ENCODE measurements at places on chromosomes 16 and 17. TPM values are rescaled to one million over a fixed set of nuclear protein-coding genes. Genes with fewer than 3 reads are reported as not detected.

- H3K27me3 ChIP-seq: no peaks in the 10 kb centered on the region
- H3K4me3 ChIP-seq: no peak overlapping the region
- no peak for DNase-seq
These were observed 211.9 kb downstream of the KATNIP start for GRCh38 chr16:27761816-27762215.

GRCh38 chr16:31429314-31429713 is 1.2 kb upstream of the COX6A2 start:
- H3K4me1 ChIP-seq: no peaks in the 10 kb centered on the region
- no peak overlapping the region for H3K27ac ChIP-seq
- no peak overlapping the region for H3K4me3 ChIP-seq
- H3K36me3 ChIP-seq: no peaks in the 10 kb centered on the region

GRCh38 chr17:39194089-39194984 is 3.1 kb downstream of the CACNB1 start:
- peak; percentile 90 for DNase-seq
- peaks cover 10% of the 10 kb centered on the region for H3K36me3 ChIP-seq
- peaks cover 19% of the 10 kb centered on the region for H3K4me1 ChIP-seq
- no peak overlapping the region for H3K27ac ChIP-seq
- no peak overlapping the region for H3K4me3 ChIP-seq

DNA sequence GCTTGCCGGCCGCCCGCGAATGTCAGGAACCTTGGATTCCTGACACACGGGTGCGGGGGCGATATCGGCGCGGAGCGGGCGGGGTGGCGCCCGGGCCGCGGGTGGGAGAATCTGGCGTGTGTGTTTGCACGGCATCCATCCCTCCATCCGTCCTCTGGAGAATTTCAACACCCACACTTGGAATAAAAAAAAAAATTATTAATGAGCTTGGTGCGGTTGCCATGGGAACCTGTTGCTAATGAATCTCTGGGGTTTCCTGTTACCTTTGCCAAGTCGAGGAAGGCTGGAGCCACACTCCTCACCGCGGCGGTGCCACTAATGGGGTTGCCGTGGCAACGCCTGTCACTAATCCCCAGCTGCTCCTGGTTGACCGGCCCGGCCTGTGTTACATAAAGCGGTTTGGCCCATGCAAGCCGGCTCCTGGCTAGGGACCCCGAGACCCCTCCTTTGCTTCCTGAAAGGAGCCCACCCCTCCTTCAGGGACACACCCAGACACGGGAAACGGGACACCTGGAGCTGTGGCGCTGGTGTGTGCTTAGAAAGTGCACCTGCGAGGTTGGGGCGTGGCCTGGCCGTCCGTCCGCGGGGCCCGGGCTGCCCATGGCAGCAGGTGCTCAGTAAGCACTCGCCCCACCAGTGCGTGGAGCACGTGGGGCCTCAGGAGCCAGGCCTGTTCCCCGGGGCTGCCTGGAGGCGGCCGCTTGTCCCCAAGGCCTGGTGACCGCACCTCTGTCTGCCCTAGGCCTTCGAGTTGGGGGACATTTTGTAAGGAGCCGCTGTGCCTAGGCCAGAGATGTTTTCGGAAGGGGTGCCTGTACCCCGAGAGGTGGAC is 14.6 kb downstream of the CACNA1H start:
- no peaks in the 10 kb centered on the region for H3K36me3 ChIP-seq
- H3K27ac ChIP-seq: no peak overlapping the region
- peaks cover 97% of the 10 kb centered on the region for H3K27me3 ChIP-seq
- DNase-seq: no peak

DNA sequence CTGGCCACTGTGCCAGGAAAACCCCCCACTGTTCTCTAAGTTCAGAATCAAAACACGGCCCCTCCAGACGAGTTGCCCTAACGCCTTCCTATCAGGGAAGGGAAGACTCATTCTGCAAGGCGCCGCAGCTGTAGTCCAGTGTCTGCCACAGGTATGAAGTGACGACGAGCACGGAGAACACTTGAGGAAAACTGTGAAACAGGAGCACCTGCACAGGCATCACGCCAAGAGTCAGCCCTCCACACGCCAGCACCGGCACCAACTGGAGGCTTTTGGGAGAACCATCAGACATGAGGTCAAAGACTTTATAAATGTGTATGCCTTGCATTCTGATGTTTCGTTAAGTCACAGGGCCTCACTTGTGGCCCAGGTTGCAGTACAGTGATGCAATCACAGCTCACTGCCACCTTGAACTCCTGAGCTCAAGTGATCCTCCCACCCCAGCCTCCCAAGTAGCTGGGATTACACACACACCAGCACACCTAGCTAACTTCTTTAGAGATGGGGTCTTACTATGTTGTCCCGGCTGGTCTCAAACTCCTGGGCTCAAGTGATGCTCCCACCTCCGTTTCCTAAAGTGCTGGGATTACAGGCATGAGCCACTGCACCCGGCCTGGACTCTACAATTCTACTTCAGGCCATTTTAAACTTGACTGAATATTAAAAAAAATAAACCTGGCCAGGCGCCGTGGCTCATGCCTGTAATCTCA is 22.9 kb downstream of the KLHDC4 start:
- H3K36me3 ChIP-seq: peaks cover 9% of the 10 kb centered on the region
- no peak overlapping the region for H3K4me3 ChIP-seq
- no peak for DNase-seq
- no peaks in the 10 kb centered on the region for H3K4me1 ChIP-seq
- H3K27ac ChIP-seq: no peak overlapping the region

DNA sequence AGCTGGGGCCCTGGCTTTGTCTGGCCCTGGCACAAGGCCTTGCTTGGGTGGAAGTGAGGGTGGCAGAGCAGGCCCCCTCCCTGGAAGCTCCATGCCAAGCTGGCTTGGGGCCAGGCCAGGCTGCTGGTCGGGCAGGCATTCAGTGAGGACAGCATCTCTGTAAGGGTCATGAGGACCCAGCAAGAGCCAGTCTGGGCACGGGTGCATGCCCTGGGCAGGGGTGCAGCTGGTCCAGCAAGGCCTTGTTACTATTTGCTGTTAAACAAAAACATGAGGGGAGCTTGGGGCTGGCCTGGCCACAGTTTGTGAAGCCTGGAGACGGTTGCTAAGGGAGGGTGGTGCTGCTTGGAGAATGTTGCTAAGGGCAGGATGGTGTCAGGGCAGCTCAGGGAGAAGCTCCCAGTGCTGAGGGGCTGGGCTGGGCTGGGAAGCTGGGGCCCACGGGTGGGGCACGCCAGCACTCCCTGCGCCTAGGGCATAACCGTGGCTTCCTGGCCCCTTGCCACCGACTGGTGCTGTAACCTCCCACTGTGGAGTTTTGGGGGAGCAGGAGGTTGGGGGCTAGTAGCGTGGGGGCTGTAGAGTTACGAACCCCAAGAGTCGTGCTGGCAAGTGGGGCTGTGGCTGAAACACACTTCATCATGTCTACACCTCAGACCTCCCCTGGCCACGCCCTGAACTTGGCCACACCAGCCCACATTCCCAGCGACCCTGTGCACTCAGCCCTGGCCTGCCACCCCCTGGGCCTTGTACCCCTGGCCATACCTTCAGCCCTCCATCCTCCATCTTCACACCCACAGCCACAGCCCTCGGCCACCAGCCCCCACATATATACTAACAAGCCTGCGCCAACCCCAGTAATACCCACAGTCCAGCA is 1.6 kb downstream of the TPPP3 start:
- no peaks in the 10 kb centered on the region for H3K27me3 ChIP-seq
- no peaks in the 10 kb centered on the region for H3K36me3 ChIP-seq
- peak overlapping the region; percentile 31 for H3K27ac ChIP-seq
- H3K4me3 ChIP-seq: peak overlapping the region; percentile 55
- DNase-seq: peak; percentile 50

DNA sequence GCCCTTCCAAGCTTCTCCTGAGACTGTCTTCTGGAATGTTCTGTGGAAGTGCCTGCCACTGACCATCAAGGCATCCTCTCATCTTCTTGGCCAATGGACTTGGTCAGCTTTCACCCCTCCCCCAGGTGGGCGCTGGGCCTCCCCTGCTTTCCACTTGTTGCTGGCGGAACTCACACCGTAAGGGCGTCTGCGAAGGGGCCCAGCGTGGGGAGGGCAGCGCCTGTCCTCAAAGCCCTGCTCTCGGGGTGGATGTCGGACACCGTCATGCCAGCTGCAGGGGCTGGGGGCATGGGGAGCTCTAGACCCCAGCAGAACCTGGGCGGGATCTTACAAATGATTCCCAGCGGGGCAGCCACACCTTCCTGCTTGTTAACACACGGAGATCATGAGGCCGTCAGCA is 11.6 kb upstream of the ZFPM1 start:
- H3K4me1 ChIP-seq: no peaks in the 10 kb centered on the region
- H3K27ac ChIP-seq: no peak overlapping the region
- H3K36me3 ChIP-seq: no peaks in the 10 kb centered on the region
- no peaks in the 10 kb centered on the region for H3K27me3 ChIP-seq
- DNase-seq: no peak

GRCh38 chr17:72569148-72569946 is 448.5 kb downstream of the SOX9 start:
- peak; percentile 58 for DNase-seq
- H3K36me3 ChIP-seq: no peaks in the 10 kb centered on the region
- H3K27me3 ChIP-seq: no peaks in the 10 kb centered on the region
- H3K4me1 ChIP-seq: no peaks in the 10 kb centered on the region
- H3K4me3 ChIP-seq: no peak overlapping the region

DNA sequence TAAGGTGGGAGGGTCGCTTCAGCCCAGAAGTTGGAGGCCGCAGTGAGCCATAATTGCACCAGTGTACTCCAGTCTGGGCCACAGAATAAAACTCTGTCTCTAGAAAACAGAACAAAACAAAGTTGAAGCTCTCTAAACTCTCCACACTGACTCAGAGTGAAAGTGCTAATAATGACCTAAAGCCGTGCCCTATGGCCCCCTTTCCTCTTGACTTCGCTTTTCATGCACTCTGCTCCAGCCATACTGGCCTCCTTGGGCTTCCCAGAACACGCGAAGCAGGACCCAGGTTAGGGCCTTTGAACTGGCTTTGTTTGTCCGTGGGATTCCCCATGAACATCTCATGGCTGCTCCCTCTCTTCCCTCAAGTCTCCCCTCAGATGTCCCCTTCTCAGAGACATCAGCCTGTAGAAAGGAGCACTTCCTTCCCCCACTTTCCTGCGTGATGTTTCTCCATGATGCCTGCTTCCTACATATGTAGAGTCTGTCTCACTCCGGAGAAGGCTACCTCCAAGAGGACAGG is 18.6 kb upstream of the SPN start:
- H3K4me3 ChIP-seq: no peak overlapping the region
- H3K27ac ChIP-seq: no peak overlapping the region
- DNase-seq: no peak

DNA sequence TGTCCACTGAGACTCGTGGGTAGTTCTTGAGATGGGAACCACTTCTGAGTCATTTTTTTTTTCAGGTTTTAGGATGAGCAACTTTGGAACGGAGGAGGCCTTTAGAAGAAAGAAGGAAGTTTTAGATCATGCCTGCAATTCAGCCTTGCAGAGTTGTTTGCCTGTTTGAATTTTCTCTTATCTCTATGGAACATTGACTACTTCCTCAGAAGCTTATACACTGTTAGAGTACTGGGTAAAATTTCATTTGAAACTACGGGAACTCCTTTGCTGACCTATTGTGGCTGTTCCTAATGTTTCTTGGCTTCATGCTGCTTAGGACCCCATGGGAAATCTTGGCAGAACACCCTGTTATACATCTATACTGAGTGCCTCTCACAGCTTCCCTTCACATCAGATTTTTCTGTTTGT is 70.8 kb downstream of the MAP2K6 start:
- H3K4me1 ChIP-seq: no peaks in the 10 kb centered on the region
- no peaks in the 10 kb centered on the region for H3K36me3 ChIP-seq
- H3K27me3 ChIP-seq: no peaks in the 10 kb centered on the region
- DNase-seq: no peak
- H3K4me3 ChIP-seq: no peak overlapping the region

DNA sequence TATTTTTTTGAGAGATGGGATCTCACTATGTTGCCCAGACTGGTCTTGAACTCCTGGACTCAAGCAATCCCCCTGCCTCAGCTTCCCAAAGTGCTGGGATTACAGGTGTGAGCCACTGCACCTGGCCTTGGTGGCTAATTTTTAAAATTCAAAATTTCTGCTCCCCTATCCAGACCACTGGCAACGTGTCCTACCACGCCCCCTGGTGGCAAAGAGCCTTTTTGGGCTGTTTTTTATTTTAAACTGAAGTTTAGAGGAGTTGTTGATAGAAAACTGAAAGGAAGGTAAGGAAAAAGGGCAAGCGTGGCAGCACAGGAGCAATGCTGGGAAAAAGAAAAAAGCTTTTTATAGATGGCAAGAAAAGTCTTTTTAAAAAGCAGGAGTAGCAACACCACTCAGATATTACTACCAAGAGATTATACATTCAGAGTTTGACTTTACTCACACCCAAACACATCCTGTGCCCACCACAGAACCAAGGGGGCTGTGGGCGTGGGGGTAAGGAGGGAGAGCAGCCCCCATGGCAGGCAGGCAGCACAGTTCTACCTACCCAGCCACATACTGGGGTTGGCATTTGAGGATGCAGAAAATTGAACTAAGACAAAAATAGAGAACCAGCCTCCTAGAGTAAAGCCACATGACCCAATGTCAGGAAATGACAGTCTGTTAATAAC is 4.2 kb upstream of the MXRA7 start:
- no peak overlapping the region for H3K4me3 ChIP-seq
- H3K27me3 ChIP-seq: no peaks in the 10 kb centered on the region
- peak; percentile 76 for DNase-seq
- peaks cover 10% of the 10 kb centered on the region for H3K4me1 ChIP-seq
- no peak overlapping the region for H3K27ac ChIP-seq
- peaks cover 57% of the 10 kb centered on the region for H3K36me3 ChIP-seq

DNA sequence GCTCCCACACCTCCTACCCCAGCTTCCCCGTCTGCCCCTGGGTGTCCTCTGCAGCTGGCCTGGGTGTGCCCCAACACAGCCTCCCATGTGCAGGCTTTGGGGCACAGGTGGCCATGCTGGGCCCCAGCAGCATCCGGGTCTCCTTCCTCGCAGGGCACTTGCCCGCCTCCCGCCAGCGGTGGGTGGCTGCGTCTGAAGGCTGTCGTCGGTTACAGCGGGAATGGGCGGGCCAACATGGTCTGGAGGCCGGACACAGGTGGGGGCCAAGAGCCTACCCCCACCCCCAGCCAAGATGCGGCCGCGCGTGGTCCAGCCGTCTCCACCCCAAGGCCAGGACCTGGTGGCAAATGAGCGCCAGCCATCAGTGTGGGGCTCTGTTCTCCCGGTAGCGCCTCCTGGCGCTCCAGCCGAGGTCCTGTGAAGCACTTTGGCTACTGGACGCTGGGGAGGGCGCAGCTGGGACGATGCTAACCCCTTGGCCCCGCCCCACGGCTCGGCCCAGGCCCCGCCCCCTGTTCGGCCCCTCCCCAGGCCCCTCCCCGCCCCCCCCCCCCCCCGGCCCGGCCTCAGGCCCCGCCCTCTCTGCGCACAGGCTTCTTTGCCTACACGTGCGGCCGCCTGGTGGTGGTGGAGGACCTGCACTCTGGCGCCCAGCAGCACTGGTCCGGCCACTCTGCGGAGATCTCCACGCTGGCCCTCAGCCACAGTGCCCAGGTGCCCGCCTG is 7.3 kb upstream of the RHOT2 start:
- peaks cover 35% of the 10 kb centered on the region for H3K4me1 ChIP-seq
- H3K4me3 ChIP-seq: no peak overlapping the region
- H3K27ac ChIP-seq: peak overlapping the region; percentile 45
- H3K36me3 ChIP-seq: no peaks in the 10 kb centered on the region
- no peaks in the 10 kb centered on the region for H3K27me3 ChIP-seq

- DNase-seq: no peak
- H3K27me3 ChIP-seq: no peaks in the 10 kb centered on the region
These were observed 4.3 kb downstream of the KCNJ2 start for GRCh38 chr17:70173681-70174080.

GRCh38 chr16:86578611-86579267 is 390 bp downstream of the FOXL1 start:
- H3K27me3 ChIP-seq: no peaks in the 10 kb centered on the region
- H3K4me3 ChIP-seq: no peak overlapping the region
- H3K36me3 ChIP-seq: no peaks in the 10 kb centered on the region

The ANKRD40CL gene
- polyA plus RNA-seq: not detected

The TBC1D3H gene
- not detected for polyA plus RNA-seq

All from SK-N-SH (cell line).